ENCODE measurements at places on chromosomes 7 and 10.

DNA sequence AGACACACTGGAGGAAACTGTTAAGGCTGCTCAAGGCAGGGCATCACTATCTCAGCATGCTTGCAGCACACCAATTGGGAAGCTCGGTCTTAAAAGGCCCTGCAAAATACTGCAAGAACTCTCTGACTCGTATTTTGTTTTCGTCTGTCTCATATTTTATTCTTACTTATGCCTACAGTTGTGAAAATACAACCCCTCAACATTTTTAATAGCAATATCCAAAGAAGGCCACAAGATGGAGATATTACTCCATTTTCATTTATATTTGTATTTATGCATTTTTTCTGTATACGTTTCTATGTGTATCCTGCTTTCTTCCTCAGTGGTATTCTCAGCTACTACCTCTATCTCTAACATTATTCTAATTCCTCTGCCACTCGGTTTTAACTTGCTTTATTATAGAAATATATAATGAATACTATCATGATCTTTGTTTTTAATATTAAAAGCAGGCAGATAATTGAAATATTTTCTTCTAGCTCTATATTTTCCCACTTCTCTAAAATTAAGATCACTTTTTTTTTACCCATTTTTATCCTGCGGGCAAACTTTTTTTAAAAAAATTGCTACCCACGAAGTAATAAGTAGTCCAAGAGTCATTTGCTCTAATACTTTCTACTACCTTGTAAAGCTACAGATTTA is 10.0 kb downstream of the DNAJC1 start:
- no peak for DNase-seq

- DNase-seq, result no peak
Measured at GRCh38 chr7:11613292-11613930, 218.6 kb downstream of the THSD7A start.

GRCh38 chr10:89241486-89242344 is 9.9 kb downstream of the LIPA start:
- DNase-seq, result no peak

DNA sequence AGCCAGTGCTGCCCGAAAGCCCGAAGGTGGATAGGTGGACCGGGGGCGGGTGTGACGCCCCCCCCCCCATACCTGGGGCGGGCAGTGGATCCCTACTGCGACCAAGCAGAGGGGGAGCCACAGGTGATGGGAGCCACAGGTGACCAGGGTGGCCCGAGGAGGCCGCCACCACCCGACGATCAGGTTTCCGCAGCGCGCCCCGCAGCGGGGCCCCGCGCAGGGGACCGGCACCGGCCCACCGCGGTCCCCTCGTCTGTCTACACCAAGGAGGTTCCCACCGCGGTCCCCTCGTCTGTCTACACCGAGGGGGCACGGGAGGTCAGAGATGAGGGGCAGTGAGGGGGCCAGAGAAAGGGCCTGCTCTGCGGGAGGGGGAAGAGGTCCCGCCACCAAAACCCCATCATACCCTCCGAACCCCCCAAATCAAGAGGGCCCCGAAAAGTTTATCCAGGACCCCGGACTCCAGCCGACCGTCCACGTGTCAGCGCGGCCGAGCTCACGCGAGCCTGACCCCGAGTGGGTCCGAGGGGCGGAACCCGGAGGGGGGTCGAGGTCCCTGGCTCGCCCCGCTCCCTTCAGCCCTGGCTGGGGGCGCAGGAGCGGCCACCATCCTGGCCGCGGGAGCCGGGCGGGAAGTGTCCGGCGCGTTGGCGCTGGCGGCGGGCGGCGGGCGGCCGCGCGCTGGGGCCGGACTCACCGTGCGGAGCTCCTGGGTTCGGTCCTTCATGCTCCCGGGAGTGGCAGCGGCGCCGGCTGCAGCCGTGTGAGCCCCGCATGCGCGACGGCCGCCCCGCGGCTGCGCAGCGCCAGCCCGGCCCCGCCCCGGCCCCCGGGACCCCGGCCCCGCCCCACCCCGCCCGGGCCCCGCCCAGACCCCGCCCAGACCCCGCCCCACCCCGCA is at the start of gene STX1A:
Gene STX1A (minus strand): TSS at position 765 of the 901 bp plus-strand sequence. CDS start 38 bp downstream, at position 727.
- DNase-seq, result peak; percentile 53

GRCh38 chr7:71851776-71852498 is 560.2 kb downstream of the CALN1 start:
- DNase-seq, result no peak

DNA sequence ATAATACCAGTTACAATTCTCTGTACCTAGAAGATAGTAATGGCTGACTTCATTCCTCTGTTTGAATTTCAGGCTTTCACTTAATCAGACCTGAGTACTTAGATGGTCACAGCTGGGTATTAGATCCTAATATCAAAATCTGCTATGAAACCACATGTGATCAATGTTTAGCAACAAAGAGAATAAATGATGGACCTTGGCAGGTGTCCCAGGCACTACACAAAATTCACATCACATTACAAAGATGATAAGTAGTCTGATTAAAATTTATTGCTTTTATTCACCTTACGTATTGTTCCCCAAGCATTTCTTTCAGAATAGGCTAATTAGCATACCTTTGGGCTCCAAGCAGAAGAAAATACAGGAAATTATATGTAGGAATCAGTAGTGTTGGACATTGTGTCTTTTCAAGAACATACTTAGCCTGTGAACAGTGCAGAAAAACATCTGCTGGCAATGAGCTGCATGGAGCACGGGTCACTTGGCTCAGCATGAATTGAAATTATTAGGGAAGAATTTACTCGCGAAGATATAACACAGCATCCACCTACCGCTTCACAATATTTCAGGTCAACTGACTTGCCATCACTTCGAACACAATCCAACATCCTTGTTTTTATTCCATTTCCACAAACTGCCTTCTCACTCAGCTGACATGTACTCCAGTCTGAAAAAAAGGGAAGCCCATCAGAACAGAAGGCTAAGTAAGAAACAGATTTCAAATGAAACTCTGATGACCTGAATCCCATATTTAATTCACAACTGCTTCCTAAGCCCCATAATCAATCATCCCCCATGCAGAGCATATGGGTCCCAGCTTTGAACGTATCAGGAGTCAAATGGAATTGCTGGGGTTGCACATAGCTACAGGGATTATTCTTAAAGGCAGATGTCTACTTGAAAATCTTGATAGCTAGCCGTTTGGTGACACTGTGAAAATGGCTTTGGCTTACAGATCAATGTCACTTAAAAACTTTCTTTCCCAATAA is 421.0 kb downstream of the THSD7A start:
- no peak for DNase-seq

DNA sequence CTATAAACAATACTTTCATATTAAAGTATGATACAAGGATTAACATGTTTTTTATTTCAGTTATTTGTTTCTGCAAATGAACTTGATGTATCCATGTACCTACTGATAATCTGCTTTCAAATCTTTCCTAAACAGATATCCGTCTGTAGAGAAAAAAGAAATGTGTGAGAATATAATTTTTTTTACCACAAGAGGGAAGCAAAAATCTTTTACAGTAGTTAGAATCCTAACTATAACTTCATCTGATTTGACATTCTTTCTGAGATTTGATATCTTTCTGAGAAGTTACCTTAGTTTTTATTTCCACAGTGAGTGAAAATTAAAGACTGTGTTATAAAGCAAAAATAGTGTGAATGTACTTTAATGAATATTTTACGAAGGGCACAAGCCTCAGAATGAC is 203.9 kb upstream of the PCLO start:
- no peak for DNase-seq

DNA sequence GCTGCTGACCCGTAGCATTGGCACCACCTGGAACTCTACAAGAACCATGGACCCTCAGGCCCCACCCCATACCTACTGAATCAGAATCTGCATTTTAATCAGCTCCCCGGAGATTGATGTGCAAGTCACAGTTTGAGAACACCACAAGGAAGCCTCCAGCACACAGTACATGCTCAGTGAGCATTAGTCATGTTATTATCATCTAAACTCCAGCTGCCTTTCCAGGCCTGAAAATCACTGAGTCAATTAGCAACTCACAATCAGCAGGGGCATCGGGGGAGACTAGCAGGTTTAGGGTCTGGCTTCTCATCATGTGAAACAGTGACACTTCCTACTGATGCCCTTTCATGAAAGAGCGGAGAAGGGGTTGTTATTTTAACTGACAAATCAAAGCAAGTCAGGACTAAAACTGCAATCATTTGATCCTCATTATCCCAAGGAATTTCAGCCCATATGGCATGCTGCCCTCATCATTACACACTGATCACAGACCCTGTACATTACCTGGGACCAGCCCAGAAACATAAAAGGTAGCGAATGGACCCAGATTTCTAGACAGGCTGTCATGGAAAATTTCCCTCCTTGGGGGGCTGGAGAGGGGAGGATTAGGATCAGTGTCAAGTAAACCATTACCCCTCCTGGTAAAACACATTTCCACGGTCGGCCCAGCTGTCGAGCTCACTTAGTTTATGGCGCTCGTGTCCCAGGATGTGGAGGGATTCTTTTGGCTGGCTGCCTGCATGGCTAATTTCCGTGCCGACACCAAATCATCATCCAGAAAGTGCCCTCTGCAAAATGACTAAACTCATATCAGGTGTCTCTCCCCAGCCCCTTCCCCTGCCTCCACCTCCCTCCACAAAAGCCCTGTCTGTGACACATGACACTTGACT is 122.8 kb downstream of the PRLHR start:
- DNase-seq, result no peak

- no peak for DNase-seq
Measured at GRCh38 chr10:89805599-89806013, 104.2 kb downstream of the KIF20B start.

GRCh38 chr10:109966961-109967738 is 40.6 kb upstream of the ADD3 start:
- no peak for DNase-seq

- no peak for DNase-seq
Measured at GRCh38 chr10:76354212-76354738, 922.9 kb downstream of the LRMDA start.

DNA sequence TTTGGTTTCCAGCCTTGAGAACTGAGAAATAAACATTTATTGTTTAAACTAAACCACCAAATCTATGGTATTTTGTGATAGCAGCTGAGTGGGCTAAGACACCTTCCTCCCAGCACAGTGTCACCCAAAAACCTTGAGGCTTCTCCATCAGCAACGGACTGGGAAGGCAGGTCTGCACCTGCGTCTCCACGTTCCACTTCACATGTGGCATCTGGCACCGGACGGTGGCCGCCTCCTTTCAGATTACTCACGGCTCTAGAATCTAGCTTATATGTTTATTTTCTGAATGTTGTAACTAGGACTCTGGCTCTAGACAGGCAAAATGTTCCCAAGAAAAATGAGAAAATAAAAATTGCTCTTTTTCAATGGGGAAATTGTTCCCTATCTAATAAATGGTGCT is 201.0 kb downstream of the ADARB2 start:
- no peak for DNase-seq

DNA sequence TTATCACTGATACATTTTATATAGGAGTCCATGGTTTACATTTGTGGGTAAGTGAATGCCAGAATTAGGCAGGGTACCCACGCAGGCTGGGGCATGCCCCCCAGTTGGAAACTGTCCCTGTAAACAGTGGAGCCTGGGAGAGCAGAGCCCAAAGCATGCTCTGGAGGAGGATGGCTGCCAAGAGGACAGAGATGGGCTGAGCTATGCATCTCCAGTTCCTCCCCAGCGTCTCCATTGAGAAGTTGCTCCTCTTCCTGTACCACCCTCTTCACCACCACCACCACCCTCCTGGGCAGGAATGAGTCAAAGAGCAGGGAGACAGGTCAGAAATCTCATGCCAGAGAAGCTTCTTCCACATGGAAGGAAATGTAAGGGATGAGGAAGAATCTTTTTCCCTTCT is 67.7 kb upstream of the KMT2E start:
- no peak for DNase-seq

DNA sequence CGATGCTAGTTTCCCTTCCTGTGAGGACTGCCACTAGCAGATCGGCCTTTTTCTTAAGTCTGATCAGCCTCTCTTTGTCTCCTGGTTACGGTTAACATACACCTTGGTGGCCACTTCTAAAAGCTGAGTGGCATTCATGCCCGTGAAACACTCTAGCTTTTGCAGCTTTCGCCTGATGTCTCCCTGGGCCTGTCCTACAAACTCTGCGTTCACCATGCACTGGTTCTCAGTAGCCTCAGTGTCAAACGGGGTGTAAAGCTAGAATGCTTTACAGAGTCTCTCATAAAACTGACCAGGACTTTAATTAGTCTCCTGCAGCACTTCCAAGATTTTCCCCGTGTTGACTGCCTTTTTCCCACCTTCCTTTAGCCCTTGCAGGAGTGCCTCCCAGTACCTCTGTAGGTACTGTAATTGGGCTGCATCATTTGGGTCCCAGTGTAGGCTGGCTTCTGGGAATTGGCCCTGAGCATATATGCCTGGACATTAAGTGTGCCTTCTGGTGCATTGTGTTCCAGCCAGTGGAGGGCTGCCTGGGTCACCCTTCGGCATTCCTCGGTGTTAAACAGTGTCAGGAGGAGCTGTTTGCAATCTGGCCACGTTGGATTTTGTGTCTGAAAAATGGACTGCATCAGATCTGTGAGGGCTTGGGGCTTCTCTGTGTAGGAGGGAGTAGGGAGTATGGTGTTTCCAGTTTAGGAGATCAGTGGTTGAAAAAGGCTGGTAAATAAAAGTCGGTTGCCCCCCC is 6.5 kb upstream of the ZNF117 start:
- DNase-seq, result no peak

- no peak for DNase-seq
Measured at GRCh38 chr10:63083904-63084689, 49.0 kb upstream of the NRBF2 start.

DNA sequence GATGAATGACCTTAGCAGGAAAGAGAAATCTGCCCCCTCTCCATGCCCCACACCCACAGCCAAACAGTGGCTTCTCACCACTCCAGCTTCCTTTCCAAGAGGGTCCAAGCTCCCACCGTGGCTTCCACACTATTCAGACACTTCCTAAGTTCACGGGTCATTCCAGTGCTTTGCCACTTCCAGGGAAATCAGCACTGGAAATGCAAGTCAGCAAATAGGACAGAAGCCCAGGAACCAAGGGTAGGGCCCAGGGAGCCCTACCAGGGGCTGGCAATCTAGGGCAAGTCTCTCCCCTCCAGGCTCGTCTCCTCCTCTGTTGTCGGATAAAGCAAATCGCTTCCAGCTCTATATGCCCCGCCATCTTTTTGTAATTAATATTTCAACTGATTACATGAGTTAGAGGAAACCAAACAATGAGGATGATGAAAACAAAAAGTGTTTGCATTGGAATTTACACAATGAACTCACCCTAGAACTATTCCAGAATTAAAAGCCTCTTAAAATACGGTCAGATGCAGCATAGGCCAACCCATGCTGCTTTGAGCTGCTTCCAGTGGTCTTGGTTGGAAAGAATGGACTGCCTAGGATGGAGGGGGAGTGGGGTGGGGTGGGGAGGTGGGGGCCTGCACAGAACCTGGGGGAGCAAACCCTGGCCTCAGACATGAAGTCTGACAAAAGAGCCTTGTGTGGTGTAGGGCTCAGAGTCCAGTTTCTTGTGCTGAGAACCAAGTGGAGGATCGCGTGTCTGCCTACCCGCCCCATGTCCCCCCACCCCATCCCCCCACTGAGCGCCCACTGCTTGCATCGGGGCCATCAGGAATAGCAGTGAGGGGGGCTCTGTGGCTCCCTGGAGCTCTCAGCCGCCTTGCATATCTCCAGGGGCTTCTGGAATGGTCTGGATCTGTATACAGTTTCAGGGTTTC is 74.6 kb upstream of the CPXM2 start:
- no peak for DNase-seq

- DNase-seq, result no peak
Measured at GRCh38 chr10:50503661-50504320, 120.0 kb downstream of the SGMS1 start.

Data from stimulated activated CD8-positive, alpha-beta memory T cell treated with anti-CD3 and anti-CD28 coated beads, Interleukin-15, amount 100 ng/mL, for 24 hours (primary cell).